SIG-M5 (cell line): ENCODE measurements at places on chromosomes 16 and 17.

GRCh38 chr17:78034429-78035091 is 76.1 kb downstream of the TNRC6C start:
- DNase-seq, result no peak

- no peak for DNase-seq
Observed at GRCh38 chr17:17638467-17638866, 42.8 kb upstream of the RAI1 start.

DNA sequence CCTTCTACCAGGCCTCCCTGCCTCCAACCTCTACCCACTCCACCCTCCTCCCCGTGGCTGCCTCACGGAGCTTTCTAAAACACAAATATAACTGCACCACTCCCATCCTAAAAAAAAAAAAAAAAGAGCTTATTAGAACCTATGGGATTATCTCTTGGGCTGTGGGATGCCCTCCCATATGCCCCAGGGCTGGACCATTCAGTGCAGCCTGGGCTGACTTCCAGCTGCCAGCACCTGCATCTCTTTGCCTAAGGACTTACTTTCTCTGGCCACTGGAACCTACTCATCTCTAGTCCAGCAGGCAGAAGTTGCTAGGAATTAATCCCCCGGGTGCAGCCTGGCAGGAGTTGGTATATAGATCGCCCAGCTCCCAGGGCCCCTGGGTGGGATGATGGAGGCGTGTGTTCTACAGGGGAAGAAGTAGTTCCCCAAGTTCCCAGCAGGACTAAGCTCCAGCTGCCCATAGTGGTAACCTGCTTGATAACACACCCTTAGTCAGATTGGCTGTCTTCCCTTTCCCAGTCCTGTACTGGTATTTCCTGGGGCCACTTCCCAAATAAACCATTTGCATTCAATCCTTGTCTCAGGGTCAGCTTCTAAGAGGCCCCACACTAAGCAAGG is 10.3 kb downstream of the MPP3 start:
- no peak for DNase-seq

DNA sequence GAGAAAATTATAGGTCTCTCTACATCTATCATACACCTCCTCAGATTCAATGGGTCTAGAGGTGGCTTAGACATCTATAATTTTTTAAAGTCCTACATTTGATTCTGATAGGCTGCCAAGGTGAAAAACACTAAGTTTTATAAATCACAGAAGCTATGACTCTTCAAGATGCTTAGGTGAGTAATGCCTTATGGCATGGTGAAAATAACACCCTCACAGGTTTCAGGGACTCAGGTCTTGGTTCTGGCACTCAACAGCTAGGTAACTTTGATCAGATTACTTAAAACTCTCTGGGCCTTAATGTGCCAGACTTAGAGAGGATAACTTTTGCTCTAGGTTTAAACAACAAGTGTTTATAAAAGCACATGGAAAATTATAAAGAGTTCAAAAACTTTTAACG is 2.0 kb upstream of the COX10 start:
- DNase-seq, result no peak

GRCh38 chr16:12296991-12297390 is 320.5 kb downstream of the SNX29 start:
- DNase-seq, result no peak

- no peak for DNase-seq
Observed at GRCh38 chr16:50188619-50189136, 35.6 kb downstream of the TENT4B start.

- DNase-seq, result no peak
Observed at GRCh38 chr17:4856271-4856936, 23.3 kb downstream of the MINK1 start.

- DNase-seq, result peak; percentile 37
Observed at GRCh38 chr17:69327060-69327831, at the start of gene ABCA5. Gene ABCA5 (minus strand): TSS chr17:69327133. CDS start chr17:69314415, 12,718 bp downstream.

GRCh38 chr16:15993541-15993940 is 44.1 kb downstream of the ABCC1 start:
- no peak for DNase-seq

- no peak for DNase-seq
Observed at GRCh38 chr16:396605-397004, 394 bp upstream of the NME4 start.

GRCh38 chr16:19356024-19356952 is 61.4 kb upstream of the TMC5 start:
- DNase-seq, result no peak

GRCh38 chr16:76445815-76446214 is 168.6 kb downstream of the CNTNAP4 start:
- no peak for DNase-seq

- no peak for DNase-seq
Observed at GRCh38 chr16:1548727-1549126, 15.3 kb downstream of the TMEM204 start.

GRCh38 chr17:3960764-3961163 is 3.5 kb downstream of the ATP2A3 start:
- DNase-seq, result no peak

GRCh38 chr16:57692636-57693035 is 2.0 kb upstream of the DRC7 start:
- no peak for DNase-seq

- DNase-seq, result no peak
Observed at GRCh38 chr16:57647136-57647875, 18.9 kb downstream of the ADGRG1 start.

- DNase-seq, result no peak
Observed at GRCh38 chr16:88534638-88535190, 35.5 kb upstream of the ZC3H18 start.

DNA sequence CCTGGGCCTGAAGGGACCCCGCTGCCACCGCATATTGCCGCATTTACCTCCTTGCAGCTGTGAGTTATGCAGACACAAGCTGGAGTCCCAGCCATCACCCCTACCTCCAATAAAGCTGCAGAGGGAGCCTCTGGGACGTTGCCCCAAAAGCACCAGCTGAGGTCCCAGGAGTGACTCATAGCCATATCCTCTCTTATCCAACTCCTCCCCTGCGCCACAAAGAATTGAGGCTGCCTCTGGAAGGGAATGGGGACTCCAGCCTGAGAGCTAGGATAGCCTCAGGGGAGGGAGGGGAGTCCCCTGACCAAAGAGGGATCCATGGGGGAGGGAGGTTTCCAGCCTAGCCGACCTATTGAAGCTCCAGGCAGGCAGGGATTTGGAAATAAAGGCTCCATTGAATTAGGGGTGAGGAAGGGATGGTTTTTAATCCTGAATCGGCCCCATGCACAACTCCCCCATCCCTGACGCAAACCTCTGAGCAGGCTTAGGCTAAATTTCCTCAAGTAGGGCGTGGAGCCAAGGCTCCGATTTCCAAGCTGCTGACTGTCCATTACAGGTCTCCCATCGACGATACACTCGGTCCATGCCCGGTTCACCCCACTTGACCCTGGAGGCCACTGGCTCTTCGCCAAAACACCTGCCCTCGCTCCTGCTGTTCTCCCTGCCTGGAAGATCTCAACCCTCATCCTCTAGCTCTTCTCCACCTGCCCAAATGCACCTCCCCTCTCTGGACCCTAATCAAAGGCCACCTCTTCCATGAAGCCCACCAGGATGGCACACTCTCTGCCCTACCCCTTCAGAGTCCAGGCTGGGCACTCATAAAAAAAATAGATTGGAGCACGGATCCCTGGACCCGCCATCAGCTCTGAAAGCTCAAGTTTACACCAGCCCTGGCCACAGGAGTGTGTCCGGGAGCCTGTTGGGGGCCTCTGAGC is 27.5 kb downstream of the PIMREG start:
- DNase-seq, result no peak

DNA sequence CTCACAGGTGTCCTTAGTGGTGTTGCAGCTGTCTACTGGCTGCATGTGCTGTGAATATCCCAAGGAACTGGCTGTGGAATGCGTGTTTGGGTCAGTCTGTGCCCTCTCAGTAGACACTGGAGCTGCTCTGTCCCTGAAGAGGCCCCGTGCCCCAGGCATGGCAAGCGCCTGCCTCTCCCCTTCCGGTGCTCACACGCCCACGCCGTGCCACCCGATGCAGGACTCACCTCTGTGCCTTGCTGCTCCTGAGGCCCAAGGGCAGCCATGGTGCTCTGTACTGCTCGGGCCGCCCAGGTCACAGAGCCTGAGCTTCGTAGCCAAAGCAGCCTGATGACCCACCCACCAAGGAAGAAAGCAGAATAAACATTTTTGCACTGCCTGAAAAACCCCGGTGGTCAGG is 10.0 kb downstream of the RGS11 start:
- no peak for DNase-seq

GRCh38 chr17:43714465-43715149 is 44.0 kb downstream of the SOST start:
- no peak for DNase-seq

DNA sequence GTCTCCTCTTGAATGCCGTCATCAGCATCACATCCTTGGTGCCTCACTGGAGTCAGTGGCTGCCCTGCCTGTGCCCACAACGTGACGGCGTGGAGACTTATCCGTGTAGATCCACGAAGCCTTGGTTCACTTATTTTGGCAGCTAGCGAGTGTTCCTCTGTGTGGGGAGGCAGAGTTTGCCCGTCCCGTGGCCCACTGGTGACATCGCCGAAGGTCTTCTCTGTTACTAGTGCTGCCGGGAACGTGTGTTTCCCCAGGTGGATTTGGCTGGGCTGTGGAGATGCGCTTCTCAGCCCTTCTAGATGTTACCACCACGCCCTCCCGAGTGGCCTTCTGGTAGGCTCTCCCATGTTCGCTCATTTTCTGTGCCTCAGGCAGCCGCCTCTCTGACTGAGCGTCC is 169.6 kb downstream of the SEC14L1 start:
- DNase-seq, result no peak

DNA sequence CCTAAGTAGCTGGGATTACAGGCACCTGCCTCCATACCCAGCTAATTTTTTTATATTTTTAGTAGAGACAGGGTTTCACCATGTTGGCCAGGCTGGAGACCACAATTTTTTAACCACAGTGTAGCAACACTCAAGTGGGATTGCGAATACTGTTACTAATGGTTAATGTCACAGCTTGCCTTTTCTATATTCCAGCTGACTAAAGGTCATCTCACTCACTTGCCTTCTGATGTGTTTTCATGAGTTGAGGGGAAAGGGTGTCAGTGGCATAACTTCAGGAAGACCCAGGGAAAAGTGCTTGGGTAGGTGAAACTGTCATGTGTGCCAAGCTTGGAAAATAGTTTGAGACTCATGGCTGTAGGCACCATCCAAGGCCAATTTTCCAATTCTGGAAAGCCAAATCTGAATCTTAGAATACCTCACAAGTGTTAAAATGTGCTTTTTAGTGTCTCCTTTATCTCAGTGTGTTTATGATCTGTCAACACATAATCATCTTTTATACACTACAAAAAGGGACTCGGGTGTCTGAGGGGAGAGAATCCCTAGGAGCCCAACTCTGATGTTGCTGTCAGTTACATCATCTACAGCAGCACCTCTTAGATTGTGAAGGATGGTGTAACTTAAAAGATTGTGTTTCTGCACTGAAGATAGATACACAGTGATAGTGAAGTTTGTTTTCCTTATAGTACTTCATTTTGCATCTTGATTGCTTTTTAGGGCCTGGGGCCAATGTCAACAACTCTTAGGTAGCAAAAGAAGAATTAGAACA is 27.1 kb downstream of the OGFOD1 start:
- DNase-seq, result no peak

- DNase-seq, result no peak
Observed at GRCh38 chr17:40093005-40093579, 7.3 kb downstream of the NR1D1 start.

GRCh38 chr17:75846692-75847613 is 2.7 kb upstream of the UNC13D start:
- DNase-seq, result no peak

DNA sequence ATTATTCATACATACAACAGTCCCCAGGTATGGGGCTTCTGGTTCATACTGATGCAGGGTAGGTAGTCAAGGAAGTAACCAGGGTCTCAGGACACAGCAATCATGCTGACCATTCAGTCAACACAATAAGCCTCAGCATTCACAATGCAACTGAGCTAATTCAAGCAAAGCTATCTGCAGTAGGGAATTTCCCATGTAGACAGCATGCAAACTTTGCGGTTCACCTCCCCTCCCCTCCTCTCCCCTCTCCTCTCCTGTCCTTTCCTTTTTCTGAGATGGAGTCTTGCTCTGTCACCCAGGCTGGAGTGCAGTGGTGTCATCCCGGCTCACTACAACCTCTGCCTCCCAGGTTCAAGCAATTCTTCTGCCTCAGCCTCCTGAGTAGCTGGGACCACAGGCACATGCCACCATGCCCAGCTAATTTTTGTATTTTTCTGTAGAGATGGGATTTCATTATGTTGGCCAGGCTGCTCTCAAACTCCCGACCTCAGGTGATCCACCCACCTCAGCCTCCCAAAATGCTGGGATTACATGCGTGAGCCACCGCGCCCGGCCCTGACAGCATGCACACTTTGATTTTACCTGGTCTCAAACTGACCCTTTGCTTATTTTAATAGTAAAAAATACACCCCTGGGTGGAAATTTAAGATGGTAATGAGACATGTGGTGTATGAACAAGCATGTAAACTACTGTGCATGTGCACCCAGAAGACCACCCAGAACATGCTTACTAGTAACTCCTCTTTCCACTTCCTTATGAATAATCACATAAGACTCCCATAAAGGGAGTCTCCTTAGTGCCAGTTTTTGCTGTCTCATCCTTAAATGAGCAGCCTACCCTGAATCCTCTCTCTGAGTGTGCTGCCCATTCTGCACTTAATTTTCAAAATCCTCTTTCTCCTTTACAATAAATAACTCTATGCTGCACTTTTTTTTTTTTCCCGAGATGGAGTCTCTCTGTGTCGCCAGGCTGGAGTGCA is 9.3 kb upstream of the RNF135 start:
- no peak for DNase-seq

GRCh38 chr16:56354016-56354415 is 71.3 kb downstream of the AMFR start:
- DNase-seq, result no peak

GRCh38 chr17:17677299-17678040 is 3.8 kb upstream of the RAI1 start:
- DNase-seq, result no peak

DNA sequence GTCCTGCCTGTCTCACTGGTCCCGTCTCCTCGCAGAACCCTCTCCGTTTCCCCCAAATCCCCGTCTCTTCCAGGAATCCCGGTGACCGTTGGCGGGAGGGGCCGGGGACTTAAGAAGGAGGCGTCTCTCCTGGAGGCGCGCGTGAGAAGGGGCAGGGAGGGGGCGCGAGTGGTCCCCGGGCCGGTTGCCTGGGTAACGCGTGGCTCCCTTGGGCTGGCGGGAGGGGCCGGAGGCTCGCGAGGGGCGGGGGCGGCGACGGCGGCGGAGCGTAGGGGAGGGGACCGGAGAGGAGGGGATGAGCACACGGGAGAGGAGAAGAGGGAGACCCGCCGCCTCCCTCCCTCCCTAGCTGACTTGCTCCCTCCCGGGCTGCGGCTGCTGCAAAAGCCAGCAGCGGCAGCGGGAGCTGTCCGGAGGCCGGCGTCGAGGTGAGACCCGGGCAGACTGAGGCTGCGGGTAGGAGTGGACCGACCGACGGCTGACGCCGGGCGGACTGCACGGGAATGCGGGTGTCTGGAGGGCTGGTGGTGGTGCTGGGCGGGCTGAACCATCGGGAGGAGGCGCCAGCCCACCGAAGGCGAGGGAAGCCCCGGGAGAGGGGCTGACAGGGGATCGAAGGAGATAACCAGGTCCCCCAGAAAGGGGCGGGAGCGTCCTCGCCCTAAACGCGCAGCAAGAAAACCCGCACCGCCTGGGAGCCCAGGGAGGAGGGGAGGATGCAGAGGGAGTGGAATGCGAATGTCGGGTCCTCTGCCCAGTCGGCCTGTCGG is at the start of gene PRRT2:
PRRT2 (plus strand) TSS at position 298 of the 770 bp plus-strand sequence. CDS start 862 bp downstream, outside the sequence.
- DNase-seq, result no peak
